Upper lobe of right lung (tissue), 1 donor: ENCODE measurements at places on chromosomes 2 and 18. TPM values are rescaled to one million over a fixed set of nuclear protein-coding genes. Genes with fewer than 3 reads are reported as not detected.

Gene B4GALT6
- 3.5 TPM for total RNA-seq

- no peak for DNase-seq
Measured at GRCh38 chr2:239048736-239049135, 200.9 kb downstream of the TWIST2 start.

GRCh38 chr18:79863161-79864005 is 65.6 kb downstream of the KCNG2 start:
- peak; percentile 47 for DNase-seq

DNA sequence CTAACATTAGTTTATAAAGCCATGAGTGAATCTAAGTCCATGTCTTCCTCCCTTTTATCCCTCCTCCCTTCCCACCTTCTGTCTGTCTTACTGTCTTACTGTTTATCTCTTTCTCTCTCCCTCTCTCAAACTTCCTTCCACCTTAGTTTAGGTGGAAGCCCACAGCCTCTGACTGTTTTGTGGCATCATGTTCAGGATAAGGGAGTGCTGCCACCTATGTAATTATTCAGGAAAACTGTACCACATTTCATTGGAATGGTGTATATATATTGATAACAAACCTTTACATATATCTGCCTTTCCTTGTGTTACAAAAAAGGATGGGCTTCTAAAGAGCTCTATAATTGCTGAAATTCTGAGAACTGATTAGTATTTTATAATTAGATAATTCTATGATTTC is 48.7 kb downstream of the NETO1 start:
- no peak for DNase-seq

Gene VPS54
- total RNA-seq = 27.0 TPM

- no peak for DNase-seq
Measured at GRCh38 chr18:9925795-9926194, 12.0 kb downstream of the VAPA start.

DNA sequence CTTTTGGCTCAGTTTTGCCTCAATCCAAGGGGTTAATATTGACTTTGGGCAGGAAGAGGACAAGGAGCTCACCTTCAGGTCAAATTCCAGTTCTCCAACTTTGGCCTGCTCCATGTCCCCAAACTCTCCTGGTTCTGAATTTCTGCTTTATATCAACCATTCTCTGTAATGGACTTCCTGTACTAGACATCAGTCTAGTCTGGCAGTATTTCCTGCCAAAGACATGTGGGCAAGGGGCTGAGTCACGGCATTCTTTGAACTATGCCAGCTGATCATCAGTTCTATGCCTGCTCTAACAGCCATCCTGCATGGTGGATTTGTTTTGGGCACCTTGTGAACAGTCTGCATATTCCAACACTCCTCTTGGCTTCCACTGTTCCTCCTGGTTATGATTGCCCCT is 199.4 kb downstream of the ZEB2 start:
- DNase-seq = no peak

GRCh38 chr2:212089873-212090272 is 448.7 kb downstream of the ERBB4 start:
- DNase-seq = no peak

DNA sequence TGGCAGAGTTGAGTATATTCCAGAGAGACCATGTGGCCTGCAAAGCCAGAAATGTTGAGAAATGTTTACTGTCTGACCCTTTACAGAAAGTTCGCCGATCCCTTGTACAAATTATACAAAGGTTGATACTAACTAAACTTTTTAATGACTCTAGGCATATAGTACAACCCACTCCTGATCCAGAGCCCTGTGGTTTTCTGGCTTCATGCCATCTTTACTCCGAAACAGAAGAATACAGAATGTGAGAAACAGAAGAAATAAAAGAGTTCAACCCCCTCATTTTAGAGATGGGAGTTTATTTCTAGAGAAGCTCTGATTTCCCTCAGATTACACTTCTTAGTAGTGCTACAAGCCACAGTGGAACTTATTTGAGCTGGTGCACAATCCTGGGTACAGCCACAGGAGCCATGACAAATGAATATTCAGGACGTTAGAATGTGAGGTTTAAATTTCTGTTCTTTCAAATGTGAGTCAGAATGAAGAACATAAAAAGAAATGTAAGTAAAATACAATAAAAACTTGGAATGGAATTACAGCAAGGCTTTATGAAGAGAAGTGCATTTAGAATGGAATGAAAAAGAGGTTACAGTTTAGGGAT is 38.0 kb upstream of the SMCHD1 start:
- no peak for DNase-seq

- no peak for DNase-seq
Measured at GRCh38 chr18:67599277-67599676, 82.8 kb upstream of the DSEL start.

GRCh38 chr2:119723784-119724467 is 35.8 kb upstream of the PTPN4 start:
- DNase-seq = no peak

- DNase-seq = no peak
Measured at GRCh38 chr2:25639131-25639530, 34.2 kb downstream of the DTNB start.

- DNase-seq = no peak
Measured at GRCh38 chr2:239687441-239687840, 286.6 kb upstream of the HDAC4 start.

- no peak for DNase-seq
Measured at GRCh38 chr18:55461848-55462247, 126.1 kb downstream of the TCF4 start.

DNA sequence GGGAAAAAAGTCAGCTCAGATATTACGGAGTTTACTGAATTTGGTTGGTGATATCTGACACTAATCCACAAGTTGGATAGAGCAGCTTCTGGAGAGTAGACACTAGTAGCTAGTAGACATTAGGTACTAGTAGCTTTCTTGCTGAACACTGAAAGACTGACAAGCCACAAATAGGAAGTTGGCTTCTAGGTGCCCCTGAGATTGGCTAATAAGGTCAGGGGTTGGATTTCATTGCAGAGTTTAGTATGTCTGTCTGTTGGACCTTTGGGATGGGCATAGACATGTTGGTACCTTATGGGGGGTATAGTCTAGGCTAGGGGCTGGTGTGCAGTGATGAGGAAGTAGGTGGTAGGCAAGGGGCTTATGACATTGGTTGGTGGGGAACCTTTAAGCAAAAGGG is 164.9 kb upstream of the LRRTM1 start:
- DNase-seq = no peak

Gene FAM161A
- total RNA-seq = 1.5 TPM

DNA sequence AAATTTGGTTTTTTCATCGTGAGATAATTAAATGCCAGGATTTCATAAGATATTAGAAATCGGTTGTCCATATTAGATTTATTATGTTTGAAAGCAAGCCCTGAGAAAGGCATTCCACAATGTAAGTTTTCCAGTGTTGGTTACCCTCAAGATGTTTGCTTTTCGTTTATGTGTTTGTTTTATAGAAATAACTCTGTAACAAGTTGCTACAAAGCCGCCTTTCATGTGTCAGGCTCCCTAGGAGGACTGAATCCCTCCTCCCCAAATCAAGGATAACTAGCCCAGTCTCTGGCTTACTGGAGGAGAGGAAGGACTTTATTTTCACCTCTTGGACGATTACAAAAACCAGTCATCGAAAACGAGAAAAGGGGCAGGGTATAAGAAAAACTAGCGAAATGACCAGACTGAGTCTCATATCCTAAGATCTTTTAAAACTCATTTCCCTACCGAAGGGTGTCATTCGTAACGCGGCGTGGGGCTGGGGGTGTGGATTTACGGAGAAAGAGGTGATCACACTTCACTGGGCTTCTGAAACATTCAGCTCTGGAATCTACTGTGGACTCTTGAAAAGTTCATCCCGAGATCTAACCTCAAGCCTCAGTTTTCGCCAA is 1.0 kb upstream of the PEX13 start:
- no peak for DNase-seq

DNA sequence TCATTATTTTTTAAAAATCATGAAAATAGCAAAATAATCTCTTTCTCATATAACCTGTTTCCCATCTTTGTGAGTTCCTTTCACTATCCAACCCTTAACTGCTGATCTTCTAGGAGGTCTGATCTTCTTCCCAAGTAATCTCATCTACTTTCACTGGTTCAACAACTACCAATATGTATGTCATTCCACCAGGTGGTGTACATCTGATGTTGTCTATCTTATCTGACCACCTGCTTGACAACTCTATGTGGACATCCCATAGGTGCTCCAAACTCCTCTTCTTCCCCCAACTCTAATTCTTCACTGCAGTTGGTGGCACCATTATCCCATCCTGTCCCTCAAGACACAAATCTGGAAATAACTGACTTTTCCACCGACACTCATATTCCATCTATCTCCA is 62.5 kb downstream of the FAM228A start:
- DNase-seq = no peak

- no peak for DNase-seq
Measured at GRCh38 chr2:62457556-62457955, 48.4 kb downstream of the TMEM17 start.

- DNase-seq = no peak
Measured at GRCh38 chr2:59529726-59530125, 1023.7 kb downstream of the BCL11A start.

Gene ZNF532
- total RNA-seq = 56.6 TPM

DNA sequence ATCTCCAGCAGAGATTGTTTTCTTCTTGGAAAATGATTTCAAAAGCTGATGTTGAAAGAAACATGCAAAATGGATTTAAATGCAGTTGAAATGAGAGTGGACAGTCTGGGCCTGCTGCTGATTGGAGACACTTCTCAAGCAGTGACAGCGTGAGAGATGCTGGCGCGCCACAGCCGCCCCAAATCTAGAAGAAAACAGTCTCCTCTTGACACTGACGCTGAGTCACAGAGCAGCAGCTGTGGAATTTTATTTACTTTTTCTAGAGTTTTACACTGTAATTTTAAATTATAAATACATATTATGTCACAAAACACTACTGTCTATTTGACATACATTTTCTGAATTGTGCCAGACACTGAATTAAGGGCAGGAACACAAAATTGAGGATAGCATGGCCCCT is 121.8 kb upstream of the TMEM200C start:
- no peak for DNase-seq

Gene CRACDL
- total RNA-seq = 33.3 TPM

Gene ETAA1
- total RNA-seq = 13.7 TPM

DNA sequence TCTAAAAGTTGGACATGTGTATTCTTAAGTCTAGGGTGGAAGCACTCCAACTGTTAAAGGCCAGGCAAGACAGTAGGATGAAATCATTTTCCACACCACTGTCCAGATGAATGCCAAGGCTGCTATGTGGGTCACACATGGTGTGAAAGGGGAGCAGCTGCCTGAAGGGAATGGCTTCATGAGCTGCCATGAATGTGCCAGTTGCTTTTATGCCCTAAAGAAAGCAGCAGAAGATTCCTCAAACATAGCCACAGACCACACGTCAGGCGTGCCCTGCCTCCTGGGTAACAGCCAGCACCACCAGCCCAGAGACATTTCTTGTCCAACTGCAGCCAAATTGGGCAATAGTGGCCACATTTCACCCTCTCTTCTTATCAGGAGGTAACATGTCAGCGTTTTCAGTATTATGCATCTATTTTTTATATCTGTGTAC is 130.2 kb downstream of the MTCL1 start:
- no peak for DNase-seq

Gene KHK
- total RNA-seq = 4.9 TPM

DNA sequence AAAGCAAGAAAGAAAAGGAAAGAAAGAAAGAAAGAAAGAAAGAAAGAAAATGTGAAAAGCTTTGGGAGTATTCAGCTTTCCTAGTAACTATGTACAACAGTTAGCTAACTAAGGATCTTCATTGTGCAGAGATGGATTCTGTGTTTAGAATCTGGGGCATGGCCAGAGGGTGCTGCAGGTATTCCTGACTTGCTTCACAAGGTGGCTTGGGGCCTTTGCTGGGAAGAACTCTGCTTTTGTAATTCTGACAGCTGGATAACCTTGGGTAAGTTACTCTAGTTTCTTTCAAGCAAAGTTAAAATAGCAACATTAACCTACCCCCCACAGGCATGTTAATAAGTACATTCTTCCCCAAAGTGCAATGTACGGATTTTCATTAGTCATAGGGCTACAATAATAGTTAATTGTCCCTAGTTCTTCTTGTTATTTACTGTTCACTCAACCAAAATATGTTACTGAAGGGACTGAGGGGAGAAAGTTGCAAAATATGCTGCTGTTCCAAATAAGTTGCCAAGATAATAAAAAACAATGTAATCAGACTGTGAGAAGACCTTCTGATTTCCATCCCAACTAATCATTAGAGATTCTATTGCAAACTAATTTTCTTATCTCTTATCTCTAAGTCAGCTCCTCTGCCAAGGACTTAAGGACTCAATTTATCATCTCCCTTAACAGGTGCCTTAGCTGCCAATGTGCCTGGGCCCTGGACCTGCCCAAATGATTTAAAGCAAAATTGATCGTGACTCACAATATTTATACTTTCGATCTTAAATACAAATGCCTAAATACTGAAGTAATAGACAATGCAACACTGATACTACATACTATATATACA is 50.3 kb downstream of the SERPINB8 start:
- no peak for DNase-seq

Gene RESP18
- not detected for total RNA-seq

DNA sequence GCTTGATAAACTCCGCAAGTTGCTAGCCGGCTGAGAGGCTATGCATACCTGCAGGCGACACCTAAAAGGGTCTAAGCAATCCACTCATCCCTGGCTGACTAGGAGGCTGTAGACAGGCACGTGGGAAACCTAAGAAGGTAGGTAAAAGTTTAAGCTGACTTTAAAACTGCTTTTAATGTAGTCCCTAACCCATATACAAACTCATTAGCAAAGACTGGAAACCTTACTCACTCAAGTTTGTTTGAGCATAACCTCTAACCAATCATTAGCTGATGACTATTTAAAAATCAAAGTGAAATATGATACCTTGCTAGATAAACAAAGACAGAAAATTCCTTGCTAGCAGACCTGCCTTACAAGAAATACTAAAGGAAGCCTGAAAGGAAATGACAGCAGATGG is 106.4 kb downstream of the EXOC6B start:
- no peak for DNase-seq

DNA sequence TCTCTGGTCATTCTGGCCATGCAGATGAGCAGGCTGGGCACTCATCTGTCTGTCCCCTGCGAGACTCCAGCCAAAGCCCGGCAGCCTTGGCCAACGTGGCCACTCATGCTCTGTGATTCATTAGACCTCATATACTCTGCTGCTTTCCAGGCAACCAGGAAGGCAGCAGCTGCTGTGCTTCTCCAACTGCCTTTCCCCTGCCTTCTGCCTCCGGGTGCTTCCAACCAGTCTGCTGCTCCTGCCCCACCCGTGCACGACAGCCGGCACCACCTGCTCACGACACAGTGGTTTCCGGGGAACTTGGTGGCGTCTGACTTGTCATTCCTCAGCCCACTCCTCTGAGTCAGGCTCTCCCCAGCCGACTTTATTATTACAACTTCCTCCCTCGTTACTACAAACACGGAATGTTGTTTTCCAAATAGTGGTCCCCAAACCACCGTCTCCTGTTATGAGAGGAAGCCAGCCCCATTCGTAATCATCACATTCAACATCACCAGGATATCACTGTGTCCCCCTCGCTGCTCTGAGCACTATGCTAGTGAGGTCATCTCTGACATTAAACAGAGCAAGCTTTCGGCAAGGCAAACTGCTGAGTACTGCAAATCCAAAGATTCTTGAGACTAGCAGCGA is 392.4 kb downstream of the ALK start:
- DNase-seq = peak; percentile 69

- no peak for DNase-seq
Measured at GRCh38 chr2:219444566-219445091, 10.0 kb downstream of the SPEG start.

Gene APLF
- total RNA-seq = 6.8 TPM

Gene ALPG
- 0.49 TPM for total RNA-seq

GRCh38 chr2:216420367-216421101 is 8.2 kb downstream of the SMARCAL1 start:
- no peak for DNase-seq
